MV-4-11 (cell line): ENCODE measurements at places on chromosomes 1 and 21.
A peak's percentile ranks its signal among the peaks of the same experiment; 100 is the strongest.

DNA sequence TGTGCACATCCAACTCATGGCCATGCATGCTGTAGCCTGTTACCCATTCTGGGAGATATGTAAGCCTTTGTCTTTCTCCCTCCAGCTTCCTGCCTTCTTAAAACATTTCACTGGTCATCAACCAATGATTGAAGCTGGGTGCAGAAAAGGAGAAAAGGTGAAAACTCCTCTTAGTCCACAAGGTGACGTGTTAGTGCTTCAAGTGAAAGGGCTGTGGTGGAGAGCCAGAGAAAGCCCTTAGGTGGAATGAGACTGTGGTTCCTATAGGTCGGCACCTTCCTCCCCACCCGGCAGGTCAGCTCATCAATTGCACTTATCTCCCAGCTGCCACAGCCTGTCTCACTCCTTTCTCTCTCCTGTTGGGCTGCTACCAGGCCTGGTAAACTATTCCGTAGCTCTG lies 30.4 kb downstream of the ERG start:
- no peak for DNase-seq

DNA sequence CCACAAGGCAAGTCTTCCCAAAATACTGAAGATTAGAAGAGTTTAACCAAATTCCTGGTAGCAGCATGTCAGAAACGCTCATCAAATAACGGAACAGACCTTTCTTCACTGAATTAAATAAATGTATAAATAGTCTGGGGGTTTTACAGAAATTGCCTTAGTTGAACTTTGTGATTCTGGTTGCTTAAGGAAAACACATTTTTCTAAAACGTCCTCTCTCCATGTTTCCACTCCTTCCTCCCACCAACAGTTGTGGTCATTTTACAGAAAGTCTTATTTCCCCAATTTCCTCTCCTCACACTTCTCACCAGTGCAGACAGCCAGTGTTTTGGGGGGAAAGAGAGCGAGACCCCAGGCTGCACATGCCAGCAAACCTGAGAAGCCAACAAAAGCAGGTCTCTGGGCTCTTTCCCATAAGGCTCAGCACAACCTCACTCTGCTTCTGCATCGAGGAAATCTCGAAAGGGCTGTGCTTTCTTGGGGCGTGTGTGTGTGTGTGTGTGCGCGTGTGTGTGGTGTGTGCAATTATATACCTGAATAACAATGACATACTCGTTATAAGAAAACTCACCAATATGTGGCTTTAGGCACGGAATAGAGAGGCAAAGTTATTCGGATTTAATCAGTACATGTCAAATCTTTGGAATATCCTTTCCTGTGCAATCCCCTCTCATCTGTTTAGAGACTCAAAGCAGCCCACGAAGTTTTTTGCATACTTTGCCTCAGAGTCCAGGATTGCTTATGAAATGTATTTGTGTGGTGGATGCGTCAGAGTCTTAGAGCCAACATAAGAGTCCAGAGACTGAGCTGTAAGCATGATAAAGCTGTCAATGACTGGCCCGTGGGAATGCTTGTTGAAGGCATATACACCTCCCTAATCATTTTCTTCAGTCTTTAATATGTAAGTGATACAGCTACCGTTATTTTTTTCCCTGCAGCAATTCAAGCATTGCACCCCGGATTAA lies 2.0 kb downstream of the KCNJ15 start:
- DNase-seq, result peak; percentile 64

GRCh38 chr1:64653466-64653865 lies 91.4 kb upstream of the RAVER2 start:
- DNase-seq, result no peak

GRCh38 chr1:215517441-215517891 lies 49.6 kb upstream of the KCTD3 start:
- DNase-seq, result peak; percentile 76

GRCh38 chr1:202133001-202133400 lies 10.3 kb downstream of the GPR37L1 start:
- DNase-seq, result peak; percentile 76

DNA sequence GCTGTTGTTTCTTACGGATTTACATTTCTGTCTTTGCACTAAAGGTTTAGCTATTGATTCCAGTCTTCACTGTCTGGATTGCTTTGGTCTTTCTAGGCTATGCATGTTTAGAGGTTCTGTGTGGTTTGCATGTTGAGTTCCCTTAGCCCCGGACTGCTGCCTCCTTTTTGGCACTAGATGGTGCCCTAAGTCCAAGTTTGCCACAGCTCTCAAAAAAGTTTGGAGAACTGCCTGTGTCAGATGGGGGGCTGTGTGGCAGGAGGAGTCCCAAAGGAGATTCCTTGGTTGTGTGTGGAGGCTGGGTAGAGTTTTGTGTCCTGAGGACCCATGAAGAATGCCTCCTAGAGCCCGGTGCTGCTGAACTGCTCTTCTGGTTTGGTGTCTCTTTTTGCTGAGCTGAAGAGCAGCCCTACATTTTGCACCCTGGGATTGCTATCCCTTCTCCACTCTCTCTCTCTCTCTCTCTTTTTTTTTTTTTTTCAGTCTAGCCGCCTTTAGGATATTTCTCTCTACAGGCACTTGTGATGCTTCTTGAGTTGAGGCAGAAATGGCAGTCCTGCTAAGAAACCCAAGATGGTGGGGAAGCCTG lies 74.4 kb downstream of the PTGS2 start:
- peak; percentile 50 for DNase-seq

GRCh38 chr1:154253671-154254070 lies 18.8 kb upstream of the HAX1 start:
- no peak for DNase-seq

GRCh38 chr1:182720463-182720862 lies 36.1 kb upstream of the RGS8 start:
- no peak for DNase-seq

- DNase-seq, result no peak
Observed at GRCh38 chr1:227889863-227890405, 57.8 kb downstream of the WNT9A start.

- no peak for DNase-seq
Observed at GRCh38 chr1:76140227-76140626, 65.7 kb downstream of the ST6GALNAC3 start.

- DNase-seq, result peak; percentile 2
Observed at GRCh38 chr1:212637902-212638301, 29.3 kb downstream of the ATF3 start.

DNA sequence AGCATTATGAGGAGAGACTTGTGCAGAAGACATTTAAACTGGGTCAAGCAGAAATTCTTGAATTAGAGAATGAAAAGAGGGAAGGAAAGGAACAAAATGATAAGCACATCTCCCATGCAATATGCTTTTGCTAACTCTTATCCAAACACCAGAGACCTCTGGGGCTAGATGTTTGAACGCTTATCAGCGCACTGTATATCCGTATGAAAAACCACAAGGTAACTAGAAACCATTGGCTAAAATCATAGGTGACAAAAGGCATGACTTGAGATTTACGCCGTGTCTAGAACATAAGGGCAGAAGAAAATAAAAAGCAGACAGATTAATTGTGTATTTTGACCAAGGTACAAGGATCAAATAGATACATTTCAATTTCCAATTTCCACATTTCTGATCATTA lies 38.0 kb upstream of the TIAM1 start:
- DNase-seq, result no peak

DNA sequence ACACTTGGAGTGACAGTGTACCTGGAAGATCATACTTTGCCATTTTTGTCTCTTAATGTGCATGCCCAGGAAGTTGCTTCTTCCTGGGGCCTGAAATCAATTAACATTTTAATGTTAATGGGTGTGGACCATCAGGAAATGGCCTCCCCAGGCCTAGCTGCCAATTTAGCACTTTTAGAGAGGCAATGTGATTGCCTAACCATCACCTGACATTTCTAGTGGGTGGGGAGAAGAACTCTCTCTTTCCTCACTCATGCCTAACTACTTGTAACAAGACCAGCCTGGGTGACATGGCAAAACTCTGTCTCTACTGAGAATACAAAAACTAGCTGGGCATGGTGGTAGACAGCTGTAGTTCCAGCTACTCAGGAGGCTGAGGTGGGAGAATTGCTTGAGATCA lies 549.0 kb upstream of the RGS18 start:
- no peak for DNase-seq

DNA sequence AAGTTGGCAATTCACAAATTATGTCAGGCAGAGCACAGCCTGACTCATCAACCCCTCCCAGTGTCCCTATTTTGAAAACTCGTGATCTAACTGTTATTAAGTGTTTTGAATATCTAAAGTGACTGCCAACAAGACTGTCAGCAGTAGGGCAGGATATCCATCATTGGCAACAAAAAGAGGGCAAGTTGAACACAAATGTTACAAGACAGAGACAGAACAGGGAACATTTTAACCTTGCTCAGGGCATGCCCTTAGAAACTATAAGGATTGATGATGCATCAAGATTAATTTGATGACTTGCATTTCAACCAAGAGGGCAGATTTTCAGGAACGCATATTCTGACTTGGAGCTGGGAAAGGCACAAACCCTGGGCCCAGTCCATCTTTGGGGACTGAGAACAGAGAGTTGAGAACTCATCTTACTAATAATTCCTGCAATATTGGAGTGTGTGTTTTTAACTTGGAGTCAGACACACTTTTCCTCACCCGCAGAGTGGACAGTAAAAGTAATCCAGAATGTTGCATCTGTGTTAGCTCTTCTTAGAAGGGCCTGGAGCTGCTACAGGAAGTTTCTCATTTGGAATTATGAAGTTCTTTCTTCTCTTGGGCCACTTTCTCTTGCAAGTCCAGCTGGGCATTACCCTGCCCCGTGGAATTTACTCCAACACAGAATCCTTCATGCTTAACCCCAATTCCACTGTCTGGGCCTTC lies 317.2 kb downstream of the LTN1 start:
- DNase-seq, result no peak

DNA sequence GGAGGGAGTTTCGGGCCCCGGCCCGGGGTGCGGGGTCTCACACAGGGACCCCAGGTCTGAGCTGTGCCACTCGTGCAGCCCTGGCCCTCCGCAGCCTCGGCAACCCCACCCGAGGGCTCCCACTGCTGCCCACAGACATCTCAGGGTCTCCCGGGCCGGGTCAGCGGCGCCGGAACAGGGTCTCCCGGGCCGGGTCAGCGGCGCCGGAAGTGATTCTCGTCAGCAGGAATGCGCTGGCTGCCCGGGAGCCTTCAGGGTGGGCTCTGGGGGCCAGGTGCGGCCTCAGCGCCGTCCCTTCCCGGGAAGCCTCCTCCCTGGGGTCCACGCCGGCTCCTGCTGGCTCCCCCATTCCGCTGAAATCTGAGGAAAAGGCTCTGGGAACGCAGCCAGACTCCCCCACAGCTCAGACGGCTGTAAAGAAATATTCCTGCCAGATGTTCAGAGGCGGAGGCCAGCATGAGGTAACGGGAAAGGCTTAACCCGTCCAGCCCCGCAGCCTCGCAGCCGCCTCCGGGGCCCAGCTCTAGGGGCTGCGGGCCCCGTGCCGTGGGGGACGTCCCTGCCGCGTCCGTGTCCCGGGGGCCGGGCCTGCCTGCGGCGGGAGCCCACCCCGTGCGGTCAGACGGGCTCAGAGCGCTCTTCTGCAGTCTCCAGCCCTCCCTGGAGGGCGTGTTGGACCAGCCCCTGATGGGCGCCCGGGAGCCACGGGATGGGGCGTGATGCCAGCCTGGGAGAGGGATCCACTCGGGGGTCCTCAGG lies 8.7 kb upstream of the COL6A1 start:
- DNase-seq, result no peak
